ENCODE measurements at places on chromosomes 5 and 9.
A peak's percentile ranks its signal among the peaks of the same experiment; 100 is the strongest.

DNA sequence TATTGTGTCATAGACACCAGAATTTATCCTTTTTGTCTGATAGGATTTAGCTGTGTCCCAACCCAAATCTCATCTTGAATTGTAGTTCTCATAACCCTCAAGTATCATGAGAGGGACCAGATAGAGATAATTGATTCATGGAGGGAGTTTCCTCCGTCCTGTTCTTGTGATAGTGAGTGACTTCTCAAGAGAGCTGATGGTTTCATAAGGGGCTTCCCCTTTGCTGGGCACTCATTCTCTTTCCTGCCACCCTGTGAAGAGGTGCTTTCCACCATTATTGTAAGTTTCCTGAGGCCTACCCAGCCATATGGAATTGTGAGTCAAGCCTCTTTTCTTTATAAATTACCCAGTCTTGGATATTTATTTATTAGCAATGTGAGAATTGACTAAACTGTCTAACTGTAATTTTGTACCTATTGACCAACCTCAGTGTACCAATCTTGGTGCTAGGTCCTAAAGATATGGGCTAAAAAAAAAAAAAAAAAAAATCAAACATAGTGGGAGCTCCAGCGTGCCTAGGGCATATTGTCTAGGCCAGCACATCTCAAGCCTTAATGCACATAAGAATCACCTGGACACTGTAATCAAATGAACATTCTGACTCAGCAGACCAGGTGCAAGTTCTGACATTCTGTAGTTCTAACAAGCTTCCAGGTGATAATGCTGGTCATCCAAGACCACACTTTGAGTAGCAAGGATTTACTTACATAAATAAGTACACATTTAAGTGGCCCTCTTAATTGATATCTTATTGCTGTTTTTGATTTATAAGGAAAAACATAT is 30.5 kb downstream of the ST8SIA4 start:
- no peak for DNase-seq

GRCh38 chr5:87069974-87070608 is 197.6 kb upstream of the RASA1 start:
- no peak for DNase-seq

DNA sequence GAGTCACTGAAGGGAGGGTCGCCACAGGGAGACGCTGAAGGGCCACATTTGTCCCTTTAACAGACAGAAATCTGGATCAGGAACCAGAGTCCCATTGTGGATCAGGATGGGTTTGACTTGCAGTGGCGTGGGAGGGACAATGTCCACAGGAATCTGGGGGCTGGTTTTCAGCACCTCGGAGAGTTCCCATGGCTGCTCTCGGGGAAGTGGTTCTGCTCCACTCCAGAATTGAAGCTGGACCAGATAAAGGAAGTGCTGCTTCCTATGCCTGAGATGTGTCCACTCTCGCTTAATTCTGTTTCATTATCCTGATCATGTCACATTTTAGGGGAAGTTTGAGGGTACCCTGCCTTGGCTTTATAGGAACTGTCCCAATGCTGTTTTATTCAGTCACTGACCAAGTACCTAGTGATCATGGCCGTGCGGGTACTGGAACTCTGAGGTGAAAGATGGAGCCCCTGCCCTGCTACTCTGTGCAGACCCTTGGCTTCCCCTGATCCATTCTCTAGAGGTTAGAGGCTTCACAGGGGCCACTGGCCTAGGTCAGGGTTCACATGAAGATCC is 28.7 kb downstream of the ENHO start:
- no peak for DNase-seq

DNA sequence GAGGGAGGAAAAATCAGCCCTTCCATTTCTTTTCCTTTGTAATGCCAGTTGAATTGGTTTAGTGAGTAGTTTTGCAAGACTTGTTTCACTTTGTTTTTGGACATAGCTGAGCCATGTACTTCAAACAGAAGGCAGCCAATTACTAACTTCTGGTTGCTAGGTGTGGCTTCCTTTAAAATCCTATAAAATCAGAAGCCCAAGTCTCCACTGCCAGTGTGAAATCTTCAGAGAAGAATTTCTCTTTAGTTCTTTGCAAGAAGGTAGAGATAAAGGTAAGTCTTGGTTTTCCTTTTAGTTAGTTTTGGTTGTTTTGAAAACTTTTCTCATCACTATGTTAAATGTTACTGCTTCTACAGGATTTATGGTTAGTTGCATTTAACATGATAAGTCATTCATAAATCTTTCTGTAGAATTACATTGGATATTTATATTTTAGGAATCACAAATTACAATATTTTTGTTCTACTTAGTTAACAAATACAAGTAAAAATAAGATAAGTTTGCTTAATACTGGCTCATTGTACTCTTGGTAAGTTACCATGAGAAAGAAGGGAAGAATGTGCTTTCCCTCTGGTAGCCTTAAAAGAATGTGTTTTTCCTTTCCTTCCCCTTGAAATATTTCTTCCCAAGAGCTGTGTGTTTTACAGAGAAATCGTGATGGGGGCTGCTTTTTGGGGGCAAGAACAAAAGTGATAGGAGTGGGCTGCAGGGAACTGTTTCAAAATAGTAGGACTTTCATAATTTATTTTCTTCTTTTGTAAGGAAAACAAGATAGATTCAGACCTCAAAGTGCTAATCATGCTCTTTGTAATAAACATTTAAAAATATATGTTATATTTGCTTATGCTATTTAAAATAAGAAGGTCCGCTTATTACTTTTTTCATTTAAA is at the start of gene ANXA1:
Gene ANXA1, plus strand, starts transcription at position 213 of the 890 bp plus-strand sequence. CDS start 6,671 bp downstream, outside the sequence.
- DNase-seq = no peak

- DNase-seq = peak; percentile 52
Observed at GRCh38 chr9:92446536-92446935, 22.3 kb upstream of the OMD start.

- peak; percentile 0 for DNase-seq
Observed at GRCh38 chr9:14849851-14850250, 60.4 kb downstream of the FREM1 start.

DNA sequence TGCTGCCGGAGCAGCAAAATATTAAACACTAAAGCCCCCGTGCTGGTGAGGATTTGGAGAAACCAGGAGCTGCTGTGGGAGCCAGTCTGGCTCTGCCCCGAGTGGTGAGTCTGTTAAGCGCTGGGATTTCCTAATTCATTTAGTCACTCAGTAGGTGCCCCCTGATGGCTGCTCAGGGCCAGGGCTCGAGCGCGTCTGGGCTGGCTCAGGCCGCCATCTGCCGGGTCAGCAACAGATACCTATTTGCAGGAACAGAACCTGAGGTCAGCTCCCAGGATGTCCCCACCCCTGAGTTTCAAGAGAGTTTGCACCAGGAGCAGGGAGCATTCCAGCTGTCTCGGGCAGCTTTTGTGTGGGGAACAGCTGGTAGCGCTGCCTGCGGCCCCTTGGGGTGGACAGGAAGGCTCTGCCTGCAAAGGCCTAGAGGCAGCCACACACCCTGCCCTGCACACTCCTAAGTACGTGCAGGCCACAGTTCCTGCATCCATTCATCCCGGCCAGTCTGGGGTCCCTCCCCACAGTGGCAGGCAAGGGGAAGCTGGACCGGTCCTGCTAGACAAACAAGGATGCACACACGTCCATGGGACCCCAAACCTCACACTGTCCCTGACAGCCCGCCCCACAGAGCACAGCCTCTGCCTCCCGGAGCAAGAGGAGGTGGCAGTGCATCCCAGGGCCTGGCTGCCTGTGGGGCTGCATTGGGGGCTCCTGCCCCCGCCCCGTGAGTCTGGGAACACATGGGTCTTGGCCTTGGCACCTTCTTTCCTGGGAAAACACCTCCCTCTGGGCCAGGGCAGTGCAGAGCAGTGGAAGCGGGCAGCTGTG is 83.7 kb downstream of the ADAMTS2 start:
- no peak for DNase-seq

DNA sequence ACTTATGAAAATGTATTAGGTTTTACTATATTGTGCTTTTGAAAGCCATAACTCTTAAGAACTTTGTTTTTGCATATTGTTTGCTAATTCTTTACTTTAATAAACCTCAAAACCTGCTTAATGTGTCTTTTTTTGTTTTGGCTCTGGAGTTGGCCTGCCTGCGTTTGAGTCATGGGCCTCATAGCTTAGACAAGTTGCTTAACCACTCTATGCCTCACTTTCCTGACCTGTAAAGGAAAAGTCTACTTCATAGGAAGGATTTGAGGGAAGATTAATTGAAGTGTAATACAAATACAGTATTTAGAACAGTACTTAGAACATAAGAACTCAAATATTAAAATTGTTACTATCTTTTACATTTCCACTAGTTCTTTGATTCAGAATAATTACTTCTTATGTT is 10.3 kb downstream of the SMIM32 start:
- no peak for DNase-seq

- DNase-seq = no peak
Observed at GRCh38 chr5:29122306-29122705, 2071.2 kb upstream of the CDH6 start.

- DNase-seq = peak; percentile 17
Observed at GRCh38 chr9:71908825-71909224, 2.2 kb downstream of the ABHD17B start.

GRCh38 chr9:128190013-128190412 is 1.4 kb downstream of the CIZ1 start:
- DNase-seq = no peak

GRCh38 chr5:1058083-1058945 is 49.7 kb downstream of the NKD2 start:
- no peak for DNase-seq

All from NCI-H2171 treated with DMSO at 0.1 percent for 48 hours (cell line).